Activated B cell treated with CpG ODN at 0.5 μM for 24 hours (primary cell): ENCODE measurements at places on chromosomes 6 and 20. TPM values are rescaled to one million over a fixed set of nuclear protein-coding genes. Genes with fewer than 3 reads are reported as not detected.

DNA sequence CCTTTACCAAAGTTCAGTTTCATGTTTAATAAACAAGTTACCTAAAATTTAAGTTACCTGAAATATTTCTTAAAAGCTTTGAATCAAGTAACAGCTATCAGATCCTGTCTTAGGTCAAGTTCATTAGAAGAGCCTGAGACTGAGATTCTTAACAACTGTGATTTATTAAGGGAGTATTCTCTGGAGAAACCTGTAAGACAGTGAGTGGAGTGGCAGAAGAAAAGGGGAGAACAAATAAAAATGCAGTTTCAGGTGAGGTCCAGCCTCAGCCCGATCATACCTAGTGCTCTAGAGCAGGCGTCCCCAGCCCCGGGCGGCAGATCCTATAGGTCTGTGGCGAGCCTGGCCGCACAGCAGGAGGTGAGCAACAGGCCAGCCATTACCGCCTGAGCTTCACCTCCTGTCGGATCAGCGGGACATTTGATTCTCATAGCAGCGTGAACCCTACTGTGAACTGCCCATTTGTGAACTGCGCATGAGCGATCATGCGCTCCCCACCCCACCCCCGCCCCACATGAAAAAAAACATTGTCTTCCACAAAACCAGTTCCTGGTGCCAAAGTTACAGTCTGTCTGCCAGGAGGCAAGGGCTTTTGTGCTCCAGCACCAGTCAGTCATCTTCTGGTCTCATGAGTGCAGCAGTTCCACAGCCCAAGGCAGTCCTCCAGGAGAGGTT, 59.2 kb upstream of the ADGRB3 start:
- H3K27ac ChIP-seq, result no peak overlapping the region
- H3K36me3 ChIP-seq, result no peaks in the 10 kb centered on the region
- DNase-seq, result no peak

DNA sequence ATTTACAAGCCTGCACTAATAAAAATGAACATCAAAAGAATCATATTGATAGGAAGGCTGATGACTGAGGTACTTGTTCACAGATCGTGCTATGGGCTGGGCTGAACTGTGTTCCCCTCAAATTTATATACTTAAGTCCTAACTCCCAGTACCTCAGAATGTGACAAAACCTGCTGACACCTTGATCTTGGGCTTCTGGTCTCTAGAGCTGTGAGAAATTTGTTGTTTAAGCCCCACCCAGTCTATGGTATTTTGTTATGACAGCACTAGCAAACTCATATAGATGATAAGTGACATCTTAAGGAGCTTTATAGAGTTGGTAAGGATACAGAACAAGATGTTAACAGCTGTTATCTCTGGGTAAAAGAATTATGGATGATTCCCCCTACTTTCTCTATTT, 13.8 kb downstream of the UBE2V1 start:
- no peak for DNase-seq
- H3K36me3 ChIP-seq, result peaks cover 64% of the 10 kb centered on the region
- H3K4me3 ChIP-seq, result no peak overlapping the region
- no peaks in the 10 kb centered on the region for H3K27me3 ChIP-seq

- peak overlapping the region; percentile 35 for H3K4me3 ChIP-seq
- H3K27me3 ChIP-seq, result peaks cover 24% of the 10 kb centered on the region
- no peak for DNase-seq
- no peaks in the 10 kb centered on the region for H3K36me3 ChIP-seq
- peaks cover 16% of the 10 kb centered on the region for H3K4me1 ChIP-seq
These were observed 5.9 kb upstream of the TCEA2 start for GRCh38 chr20:64056889-64057627.

DNA sequence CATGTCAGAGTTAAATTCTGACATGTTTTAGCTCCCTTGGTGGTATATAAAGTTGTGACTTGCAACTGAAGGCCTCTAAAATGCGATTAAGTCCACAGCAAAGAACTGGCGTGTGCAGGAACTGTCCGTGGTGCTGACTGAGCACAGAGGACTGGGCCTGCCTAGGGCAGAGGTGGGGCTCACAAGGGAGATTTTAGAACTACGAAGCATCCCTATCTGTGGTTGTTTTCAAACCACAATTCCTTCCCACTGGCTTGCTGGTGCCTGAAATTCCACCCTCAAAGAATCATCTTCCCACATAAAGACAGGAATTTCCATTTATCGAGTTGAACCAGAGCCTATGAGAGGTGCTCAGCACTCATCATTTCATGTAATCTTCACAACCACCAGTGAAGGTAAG, 30.1 kb downstream of the RIMS4 start:
- no peaks in the 10 kb centered on the region for H3K4me1 ChIP-seq
- H3K27ac ChIP-seq, result no peak overlapping the region
- H3K36me3 ChIP-seq, result no peaks in the 10 kb centered on the region
- no peak overlapping the region for H3K4me3 ChIP-seq
- no peak for DNase-seq

GRCh38 chr20:23214903-23215302, 128.8 kb upstream of the CD93 start:
- H3K36me3 ChIP-seq, result no peaks in the 10 kb centered on the region
- DNase-seq, result no peak
- H3K4me1 ChIP-seq, result no peaks in the 10 kb centered on the region
- peaks cover 2% of the 10 kb centered on the region for H3K27me3 ChIP-seq
- H3K4me3 ChIP-seq, result no peak overlapping the region

DNA sequence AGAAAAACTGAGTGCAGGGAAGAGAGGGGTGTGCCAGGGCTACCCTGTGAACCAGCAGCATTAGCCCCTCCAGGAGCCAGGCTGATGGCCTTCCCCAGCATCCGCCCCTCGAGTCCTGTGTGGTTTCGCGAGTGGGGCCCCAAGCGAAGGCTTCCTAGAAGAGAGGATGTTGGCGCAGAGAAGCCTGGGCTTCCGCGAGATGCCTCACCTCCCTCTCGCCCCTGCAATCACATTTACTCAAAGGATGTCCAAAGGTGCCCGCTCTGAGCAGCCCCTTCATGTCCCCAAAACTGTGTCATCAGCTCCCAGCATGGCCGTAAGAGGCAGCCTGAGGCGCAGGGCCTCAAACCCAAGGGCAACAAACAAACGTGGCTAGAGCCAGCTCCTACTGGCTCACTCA, 111.7 kb downstream of the PREX1 start:
- peak overlapping the region; percentile 52 for H3K4me3 ChIP-seq
- H3K36me3 ChIP-seq, result peaks cover 6% of the 10 kb centered on the region
- H3K4me1 ChIP-seq, result peaks cover 98% of the 10 kb centered on the region
- no peaks in the 10 kb centered on the region for H3K27me3 ChIP-seq
- DNase-seq, result no peak
- H3K27ac ChIP-seq, result peak overlapping the region; percentile 84

The MYO6 gene
- total RNA-seq, result 0.42 and 0.44 TPM in 2 replicates

DNA sequence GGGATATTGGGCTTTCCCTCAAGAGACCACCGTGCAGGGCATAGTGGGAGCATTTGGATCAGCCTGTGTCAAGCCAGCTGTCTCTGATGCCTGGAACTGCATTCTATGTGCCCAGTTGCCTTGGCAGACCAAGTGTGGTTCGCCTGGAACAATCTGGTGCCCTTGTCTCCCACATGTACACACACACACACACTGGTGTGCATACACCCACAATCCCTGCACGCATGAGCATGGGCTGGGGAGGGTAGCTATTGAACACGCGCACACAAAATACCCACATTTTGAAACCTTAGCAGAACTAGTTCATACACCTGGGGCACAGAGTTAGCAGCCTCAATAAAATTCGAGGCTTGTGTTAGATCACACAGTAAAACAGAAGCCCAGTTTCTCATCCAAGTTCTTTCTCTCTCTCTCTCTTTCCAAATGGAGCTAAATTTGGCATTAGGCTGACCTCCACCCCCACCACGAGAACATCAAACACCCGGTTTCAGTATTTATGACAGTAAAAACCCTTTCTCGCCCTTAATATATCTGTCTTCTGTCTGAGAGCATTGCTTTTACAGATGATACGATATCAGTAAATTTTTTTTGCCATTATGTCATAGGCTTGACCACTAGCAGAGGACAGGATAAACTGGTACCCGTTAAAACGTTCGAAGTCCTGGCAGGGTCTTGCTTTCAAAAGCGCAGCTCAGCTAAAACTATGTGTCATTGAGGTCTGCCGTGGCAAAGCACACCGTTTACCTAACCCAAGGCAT, 18.2 kb upstream of the NFATC2 start:
- H3K4me3 ChIP-seq, result peak overlapping the region; percentile 35
- H3K27ac ChIP-seq, result no peak overlapping the region
- no peak for DNase-seq
- H3K27me3 ChIP-seq, result peaks cover 55% of the 10 kb centered on the region
- H3K4me1 ChIP-seq, result peaks cover 26% of the 10 kb centered on the region

DNA sequence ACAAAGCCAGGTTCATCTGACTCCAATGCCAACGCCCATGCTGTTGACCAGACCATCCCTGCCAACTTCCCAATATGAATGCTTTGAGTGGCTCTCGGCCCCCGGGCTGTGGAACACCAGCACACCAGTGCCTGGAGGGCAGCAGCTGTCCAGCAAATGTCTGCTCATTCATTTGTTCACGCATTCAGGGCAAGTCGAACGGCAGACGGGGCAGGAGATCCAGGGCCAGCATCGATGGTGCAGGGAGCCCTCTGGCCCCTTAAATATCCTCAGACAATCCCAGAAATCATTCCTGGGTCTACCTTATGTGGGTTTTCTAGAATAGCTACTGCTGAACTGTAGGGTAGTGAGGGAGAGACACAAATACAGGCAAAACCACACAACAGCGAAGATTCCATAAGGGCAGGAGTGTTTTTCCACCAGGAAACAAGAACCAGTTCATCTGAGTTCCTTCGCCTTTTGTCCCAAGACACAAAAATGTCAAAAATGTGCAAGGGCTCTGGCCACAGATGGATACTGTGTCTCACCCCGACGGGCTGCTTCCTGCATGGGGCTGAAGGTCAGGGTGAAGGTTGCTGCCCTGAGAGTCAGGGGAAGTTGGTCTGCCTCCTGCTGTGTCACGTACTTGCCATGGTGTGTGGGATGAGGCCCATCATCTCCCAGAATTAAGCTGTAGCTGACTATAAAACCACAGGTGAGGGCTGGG, 15.5 kb downstream of the RIPOR3 start:
- H3K27me3 ChIP-seq, result peaks cover 11% of the 10 kb centered on the region
- H3K27ac ChIP-seq, result no peak overlapping the region
- H3K4me1 ChIP-seq, result no peaks in the 10 kb centered on the region
- no peaks in the 10 kb centered on the region for H3K36me3 ChIP-seq
- DNase-seq, result no peak

- H3K4me1 ChIP-seq, result peaks cover 20% of the 10 kb centered on the region
- H3K27me3 ChIP-seq, result no peaks in the 10 kb centered on the region
- H3K36me3 ChIP-seq, result peaks cover 80% of the 10 kb centered on the region
- H3K4me3 ChIP-seq, result no peak overlapping the region
These were observed 11.4 kb downstream of the RIPK1 start for GRCh38 chr6:3079682-3080081.

GRCh38 chr20:47481330-47482216, 20.1 kb upstream of the NCOA3 start:
- no peak for DNase-seq
- no peak overlapping the region for H3K4me3 ChIP-seq
- H3K27ac ChIP-seq, result peak overlapping the region; percentile 43
- peaks cover 54% of the 10 kb centered on the region for H3K4me1 ChIP-seq
